GDM1 (cell line): ENCODE measurements at places on chromosomes 2 and 18.
A peak's percentile ranks its signal among the peaks of the same experiment; 100 is the strongest.

GRCh38 chr2:230668939-230669303 lies 43.7 kb upstream of the CAB39 start:
- DNase-seq: no peak

- DNase-seq: no peak
These were observed 166.2 kb downstream of the ATAD2B start for GRCh38 chr2:23760736-23761135.

DNA sequence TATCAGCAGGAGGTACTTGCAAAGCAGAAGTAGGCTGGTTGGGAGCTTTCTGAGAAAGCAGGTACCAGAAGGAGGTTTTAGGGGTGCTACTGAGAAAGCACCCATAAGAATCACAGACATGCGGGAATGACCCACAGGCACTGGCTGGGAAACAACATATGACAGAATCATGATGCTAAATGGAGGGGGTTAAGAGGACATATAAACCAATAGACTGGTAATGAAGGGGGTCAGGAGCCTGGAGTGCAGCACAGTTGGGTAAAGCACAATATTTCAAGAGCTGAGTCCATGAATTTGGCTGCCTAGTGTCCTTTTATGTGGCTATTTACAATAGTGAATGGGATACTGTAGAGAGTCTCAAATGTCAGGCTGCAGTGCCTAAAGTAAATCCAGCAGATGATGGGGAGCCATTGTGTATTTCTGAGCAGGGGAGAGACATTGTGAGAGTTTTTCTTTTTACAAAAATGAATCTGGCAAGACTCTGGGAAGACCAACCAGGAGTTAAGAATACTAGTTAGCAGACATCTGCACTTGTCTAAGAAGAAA lies 27.6 kb upstream of the GMCL1 start:
- no peak for DNase-seq

DNA sequence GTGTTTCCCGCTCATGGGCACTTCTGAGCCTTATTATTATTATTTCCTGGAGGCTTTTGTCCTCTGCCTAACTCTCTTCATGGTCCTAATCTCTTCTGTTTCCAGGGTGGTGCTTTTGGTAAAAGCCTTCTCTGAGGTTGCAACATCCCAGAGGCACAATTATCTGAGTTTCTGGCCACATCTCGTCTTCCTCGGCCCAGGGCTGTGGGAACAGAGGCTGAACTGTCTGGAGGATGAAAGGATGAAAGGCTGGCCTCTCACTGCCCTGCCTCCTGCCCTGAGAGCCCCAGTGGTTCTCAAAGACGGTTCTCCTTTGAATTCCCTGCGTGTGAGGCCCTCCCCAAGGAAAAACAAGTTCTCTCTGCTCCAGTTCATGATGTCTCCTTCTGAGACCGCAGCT lies 13.8 kb downstream of the GYPC start:
- no peak for DNase-seq

DNA sequence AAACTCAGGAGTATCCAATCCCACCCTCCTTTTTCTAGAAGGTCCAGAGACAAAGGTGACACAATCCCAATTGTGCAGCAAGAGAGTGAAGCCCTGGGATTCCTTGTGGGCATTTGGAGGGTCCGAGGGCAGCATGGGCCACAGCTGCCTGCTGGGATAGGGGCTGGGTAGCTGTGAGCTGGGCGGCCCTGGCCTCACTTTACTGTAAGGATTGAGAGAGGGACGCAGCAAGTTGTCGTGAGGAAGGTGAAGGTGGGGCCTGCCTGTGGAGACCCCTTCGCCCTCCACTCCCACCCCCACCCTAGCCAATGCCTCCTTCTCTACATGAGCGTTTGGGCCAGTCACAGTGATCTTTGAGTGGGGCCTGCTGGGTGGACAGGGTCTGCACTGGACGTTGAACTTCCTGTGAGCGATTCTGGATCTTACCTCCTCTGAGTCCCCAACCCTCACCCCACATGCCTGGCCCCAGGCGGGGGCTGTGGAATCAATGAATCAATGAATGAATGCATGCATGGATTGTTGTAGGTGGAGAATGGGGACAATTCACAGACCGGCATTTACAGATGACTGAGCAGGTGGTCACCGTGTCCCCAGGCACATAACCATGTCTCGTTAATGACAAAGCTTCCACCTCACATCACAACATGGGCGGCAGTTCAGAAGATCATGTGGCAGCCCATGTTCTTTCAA lies 107.2 kb downstream of the INHBB start:
- DNase-seq: no peak

GRCh38 chr18:55477499-55477859 lies 110.5 kb downstream of the TCF4 start:
- DNase-seq: no peak

GRCh38 chr2:46951290-46952064 lies 35.9 kb upstream of the MCFD2 start:
- DNase-seq: no peak

- DNase-seq: no peak
These were observed 859 bp upstream of the INO80D start for GRCh38 chr2:206086716-206087350.

GRCh38 chr2:171963198-171963597 lies 36.6 kb upstream of the METAP1D start:
- no peak for DNase-seq

- no peak for DNase-seq
These were observed 40.6 kb downstream of the DHX57 start for GRCh38 chr2:38835015-38835601.

DNA sequence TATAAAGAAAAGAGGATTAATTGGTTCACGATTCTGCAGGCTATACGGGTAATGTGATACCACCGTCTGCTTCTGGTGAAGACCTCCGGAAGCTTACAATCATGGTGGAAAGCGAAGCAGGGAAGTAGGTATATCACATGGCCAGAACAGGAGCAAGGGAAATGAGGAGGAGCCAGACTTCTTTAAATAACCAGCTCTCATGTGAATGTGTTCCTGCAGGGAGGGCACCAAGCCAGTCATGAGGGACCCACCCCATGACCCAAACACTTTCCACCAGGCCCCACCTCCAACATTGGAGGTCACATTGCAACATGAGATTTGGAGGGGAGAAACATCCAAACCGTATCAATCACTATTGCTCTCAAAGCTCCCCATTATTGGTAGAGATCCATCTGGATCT lies 61.8 kb downstream of the EFEMP1 start:
- no peak for DNase-seq

DNA sequence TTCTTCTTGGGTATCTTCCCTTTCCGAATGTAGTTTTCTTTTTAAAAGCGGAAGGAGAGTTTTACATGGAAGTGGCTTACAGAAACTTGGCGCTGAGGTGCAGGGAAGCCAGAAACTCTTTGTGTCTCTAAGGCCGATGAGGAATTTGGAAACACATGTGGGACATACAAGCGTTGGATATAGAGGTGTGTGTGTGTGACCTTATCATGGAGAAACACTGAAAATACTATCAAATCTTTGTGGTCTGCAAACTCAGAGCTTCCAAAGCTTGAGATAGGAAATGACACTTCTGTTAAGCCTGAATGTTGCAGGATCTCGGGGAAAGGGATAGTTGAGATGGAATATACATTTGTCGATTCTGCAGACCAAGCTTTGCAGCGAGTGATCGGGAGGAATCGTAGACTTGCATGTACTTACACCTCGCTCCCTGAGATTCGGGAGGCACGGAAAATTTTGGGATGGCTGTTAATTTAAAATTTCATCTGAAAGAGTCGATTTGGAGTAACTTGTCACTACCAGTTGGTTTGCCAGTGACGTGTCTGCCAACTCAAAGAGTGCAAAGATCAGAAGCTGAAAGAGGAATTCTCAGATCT lies 1.0 kb downstream of the NAB1 start:
- no peak for DNase-seq

DNA sequence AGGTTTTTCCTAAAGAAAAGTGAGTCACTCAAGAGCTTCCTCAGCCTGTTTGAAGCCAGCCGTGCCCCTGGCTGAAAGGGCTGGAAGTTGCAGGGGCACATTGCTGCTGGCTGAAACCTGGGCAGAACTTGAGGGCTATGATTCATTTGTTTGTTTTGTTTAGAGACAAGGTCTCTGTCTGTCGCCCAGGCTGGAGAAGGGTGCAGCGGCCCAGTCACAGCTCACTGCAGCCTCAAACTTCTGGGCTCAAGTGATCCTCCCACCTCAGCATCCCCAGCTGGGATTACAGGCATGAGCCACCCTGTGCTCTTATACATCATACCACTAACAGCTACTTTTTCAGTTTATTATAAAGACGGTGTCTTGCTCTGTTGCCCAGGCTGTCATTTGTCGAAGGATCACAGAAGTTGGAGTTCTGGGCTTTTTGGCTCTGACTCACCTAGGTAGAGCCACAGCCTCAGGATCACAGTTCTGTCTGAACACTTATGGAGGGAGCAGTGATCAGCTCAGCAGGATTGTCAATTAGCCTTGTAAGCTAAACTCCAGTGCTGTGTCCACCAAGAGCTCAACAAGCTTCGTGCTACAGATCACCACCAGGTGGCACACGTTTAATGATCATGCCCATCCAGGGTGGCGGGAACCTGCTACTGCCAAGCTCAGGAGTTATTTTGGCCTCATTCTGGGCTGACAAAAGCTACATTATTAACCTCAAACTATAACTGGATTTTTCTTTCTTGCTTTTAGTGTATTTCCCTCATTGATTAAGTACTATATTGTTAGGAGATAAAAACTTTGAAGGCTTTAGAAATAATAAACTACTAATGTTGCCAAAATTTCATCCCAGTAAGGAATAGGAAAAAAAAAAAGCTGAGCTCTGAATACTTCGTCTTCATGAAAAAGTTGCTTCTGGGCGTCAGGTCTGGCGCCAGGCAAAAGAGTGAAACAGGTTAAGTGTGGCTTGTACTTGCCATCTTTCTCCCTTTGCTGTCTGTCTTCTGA lies 57.9 kb downstream of the ARHGEF33 start:
- peak; percentile 48 for DNase-seq

DNA sequence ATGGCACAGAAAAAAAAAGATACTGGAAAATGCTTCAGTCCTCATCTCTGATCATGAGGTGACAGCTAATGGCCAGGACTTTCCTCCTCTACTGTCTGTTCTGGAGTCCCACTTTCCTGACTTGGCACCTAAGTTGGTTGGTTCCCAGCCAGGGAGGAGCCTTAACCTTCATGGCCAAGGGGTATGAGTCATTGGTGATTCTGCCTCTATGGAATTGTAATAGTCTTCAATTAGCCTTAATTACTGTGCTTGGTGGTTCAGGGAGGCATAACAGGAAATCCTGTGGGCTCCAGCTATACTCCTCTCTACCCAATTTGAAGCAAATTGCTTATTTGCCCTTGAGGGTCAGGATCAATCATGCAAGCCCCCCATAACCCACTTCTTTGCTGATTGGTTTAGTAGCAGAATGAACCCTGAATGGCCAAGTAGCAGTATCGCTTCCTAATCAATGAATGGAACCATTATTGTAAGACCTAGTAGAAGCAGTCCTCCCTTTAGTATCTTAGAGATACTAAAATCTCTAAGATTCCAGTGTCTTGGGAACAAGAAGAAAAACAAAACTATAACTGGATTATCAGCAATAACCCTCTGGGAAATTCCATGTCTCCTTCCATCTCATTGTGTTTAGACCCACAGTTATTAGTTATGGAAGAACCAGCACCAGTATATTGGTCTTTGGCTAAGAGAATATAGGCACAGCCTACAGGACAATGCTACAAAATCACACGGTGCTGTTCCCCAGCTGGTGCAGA lies 109.0 kb downstream of the COL6A3 start:
- no peak for DNase-seq

DNA sequence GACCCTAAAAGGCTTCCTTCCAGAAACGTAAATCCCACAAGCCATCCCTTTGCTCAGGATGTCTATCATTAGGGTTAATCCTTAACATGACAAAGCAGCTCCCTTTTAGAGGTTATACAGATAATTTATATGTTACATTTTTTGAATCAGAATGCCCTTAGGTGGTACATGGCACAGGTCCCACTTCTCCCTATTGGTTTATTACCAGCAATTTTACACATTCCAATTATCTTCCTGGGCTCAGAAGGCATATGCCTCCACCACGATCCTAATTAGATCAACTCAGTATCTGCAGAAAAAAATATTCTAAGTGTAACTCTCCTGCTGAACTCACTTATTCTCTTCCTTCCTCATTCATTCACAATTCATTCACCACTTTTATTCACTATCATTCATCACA lies 507.0 kb upstream of the MAP2 start:
- no peak for DNase-seq

DNA sequence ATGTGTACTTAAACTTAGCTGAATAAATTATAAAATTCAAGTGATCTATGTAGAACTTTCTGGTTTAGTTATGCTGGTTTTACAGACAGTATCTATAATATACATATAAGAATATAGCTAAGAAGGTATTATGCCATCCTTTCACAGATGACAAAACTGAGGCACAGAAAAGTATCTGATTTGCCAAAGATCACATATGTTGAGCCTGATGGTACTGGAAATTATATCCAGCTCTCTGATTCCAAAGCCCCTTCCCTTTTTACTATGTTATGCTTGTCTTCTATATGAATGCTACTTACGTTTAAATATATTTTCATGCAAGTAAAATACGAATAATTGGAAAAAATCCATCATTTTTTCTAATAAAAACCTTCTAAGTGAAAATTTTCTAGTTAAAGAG lies 1631.3 kb downstream of the DPP10 start:
- DNase-seq: no peak

GRCh38 chr2:169741-170140 lies 94.1 kb downstream of the SH3YL1 start:
- no peak for DNase-seq

DNA sequence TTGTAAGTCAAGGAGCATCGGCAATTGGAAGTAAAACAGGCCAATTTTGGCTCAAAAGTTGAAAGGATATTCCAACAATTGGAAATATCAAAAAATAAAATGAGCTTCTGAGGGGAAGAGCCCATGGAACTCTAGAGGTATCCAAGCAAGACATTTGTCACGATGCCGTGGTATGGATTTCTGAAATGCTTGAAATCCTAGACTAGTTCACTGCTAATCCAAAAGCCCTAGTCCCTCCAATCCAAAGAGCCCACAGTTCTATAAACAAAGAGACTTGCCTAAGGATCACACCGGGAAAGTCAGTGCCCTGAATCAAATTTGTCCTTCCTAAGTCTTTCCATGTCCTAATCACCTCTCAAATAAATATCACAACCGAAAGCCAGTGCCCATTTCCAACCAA lies 85.1 kb downstream of the CLHC1 start:
- DNase-seq: no peak

- DNase-seq: no peak
These were observed 70.6 kb downstream of the MGAT5 start for GRCh38 chr2:134324430-134324829.

DNA sequence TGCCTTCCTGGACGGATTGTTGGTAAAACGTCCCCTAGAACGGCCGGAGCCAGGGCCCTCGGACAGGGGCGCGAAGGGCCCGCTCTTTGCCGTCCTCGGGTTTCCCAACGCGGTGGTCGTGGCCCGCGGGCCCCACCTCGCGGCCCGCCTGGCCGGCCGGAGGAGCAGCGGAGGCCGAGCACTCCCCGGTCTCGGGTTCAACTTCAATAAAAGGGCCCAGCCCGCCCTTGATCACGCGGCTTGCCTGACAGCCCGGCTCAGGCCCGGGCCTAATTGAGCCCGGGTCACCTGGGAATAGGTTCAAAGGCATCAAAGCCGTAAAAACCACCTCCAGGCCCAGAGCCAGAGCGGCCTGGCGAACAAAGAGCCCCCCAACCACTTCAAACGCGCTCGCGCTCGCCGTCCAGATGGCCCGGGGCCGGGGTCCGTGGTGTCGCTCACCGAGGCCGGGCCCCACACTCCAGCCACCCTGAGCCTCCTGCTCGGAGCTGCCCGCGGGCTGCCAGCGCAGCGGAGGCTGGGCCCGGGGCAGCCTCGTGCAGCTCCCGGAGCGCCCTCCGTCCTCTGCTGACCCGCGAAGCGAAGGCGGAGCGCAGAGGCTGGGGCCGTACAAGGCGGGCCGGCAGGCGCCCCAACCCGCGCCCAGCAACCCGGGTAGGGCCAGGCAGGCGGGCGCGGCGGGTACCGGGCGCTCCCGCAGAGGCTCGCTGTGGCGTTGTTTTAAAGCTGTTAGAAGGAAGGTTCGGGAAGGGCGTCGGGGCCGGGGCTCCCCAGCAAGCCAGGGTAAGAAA lies 1.1 kb upstream of the TWIST2 start:
- no peak for DNase-seq
